Skin of body (tissue), 3 donors: ENCODE measurements at places on chromosomes 12 and 14. TPM values are rescaled to one million over a fixed set of nuclear protein-coding genes. Genes with fewer than 3 reads are reported as not detected.

The MFAP5 gene
- 125 TPM for total RNA-seq

The SAMD15 gene
- total RNA-seq: 0.79 TPM

The TCL1B gene
- not detected for total RNA-seq

The PLEKHG7 gene
- not detected for total RNA-seq

The MIPOL1 gene
- 17.3 TPM for total RNA-seq

The CLIP1 gene
- total RNA-seq: 90.0 TPM

The OVCH1 gene
- total RNA-seq: 0.30 TPM

The ATP5MC2 gene
- total RNA-seq: 115 TPM

The AMIGO2 gene
- total RNA-seq: 7.8 TPM

The RDH11 gene
- 55.8 TPM for total RNA-seq

DNA sequence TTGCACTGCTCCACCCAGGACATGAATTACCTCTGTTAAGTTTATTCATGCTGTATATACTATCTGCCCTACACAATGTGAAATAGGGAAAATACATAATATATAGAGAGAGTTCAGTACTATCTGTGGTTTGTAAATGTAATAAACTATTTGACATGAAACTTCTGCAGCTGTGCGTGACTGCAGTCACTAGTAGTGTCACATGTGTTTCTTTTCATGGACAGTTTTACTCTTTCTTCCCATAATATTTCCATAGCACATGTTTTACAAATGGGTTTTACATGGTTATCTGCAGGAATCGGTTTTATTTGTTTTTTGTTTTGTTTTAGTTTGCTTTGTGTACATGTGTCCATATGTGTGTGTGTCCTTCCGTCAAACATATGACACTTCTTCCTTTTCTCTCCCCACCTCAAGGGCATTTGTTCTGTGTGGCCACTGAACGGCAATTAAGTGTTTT, 1644.1 kb upstream of the FLRT2 start:
- DNase-seq: no peak

DNA sequence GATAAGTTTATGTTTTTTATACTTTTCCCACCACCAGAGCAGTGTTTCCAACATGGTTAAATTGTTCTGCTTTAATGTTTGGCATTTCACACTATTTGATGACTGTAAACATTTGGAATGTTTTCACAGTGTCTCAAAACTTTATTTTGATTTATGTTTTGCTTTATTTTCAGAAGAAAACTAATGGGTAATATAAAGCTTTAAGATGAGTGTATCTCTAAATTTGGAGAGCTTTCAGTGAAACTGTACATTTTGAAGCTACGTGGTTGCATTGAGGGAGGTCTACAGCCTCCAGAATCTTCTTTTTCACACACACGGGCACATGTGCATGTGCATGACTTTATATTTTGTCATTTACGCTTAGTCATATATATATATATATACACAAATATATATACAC, 10.7 kb downstream of the BICD1 start:
- DNase-seq: no peak

DNA sequence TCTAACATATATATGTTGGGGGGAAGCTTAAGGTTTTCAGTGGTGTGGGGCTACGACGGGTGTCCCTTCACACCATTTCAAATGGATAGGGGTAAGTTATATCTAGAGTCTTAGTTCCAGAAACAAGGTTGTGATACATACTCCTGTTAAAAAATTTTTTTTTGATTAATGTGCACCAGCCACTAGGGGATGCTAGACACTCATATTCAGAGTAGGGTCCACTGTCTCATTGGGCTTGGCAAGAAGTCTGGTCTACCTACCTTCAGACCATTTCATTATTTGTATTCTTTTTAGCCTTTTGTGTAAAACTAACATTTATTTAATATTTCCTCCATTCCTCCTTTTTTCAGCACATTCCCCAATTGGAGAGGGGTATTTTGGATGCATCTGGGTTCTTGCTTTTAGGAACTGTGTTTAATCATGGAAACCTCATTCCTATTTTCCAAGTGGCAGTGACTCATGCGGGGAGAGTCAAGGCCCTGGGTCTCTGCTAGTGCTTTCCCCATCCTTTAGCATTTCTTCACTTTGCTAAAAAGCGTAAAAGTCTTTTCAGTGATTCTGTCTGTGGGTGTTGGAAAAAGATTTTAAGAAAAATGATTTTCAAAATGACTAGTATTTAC, 33.4 kb downstream of the ANO4 start:
- DNase-seq: no peak

DNA sequence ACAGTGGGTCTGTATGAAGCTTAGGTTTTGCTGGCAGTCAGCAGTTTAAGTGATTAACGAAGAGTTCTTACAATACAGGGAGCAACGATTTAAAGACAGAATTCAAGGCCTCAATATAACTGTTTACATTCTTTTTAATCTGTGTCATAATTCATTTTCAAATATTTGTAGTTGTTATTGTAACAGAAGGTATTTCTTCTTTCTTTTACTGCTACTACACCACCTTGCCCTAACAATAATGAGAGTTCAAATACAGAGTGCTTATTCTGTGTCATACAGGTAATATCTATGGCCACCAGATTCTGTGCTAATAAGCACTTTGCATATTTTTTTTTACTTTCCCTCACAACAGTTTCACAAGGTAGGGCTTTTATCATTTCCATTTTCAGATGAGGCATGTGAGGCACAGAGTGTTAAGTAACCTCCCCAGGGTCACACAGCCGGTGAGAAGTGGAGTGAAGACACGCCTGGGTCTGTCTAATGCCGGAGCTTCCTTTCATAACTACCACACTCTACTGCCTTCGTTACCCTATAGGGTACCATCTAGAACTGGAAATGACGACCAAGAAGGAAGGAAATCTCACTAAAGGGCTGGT, 81.9 kb downstream of the PELI2 start:
- no peak for DNase-seq

DNA sequence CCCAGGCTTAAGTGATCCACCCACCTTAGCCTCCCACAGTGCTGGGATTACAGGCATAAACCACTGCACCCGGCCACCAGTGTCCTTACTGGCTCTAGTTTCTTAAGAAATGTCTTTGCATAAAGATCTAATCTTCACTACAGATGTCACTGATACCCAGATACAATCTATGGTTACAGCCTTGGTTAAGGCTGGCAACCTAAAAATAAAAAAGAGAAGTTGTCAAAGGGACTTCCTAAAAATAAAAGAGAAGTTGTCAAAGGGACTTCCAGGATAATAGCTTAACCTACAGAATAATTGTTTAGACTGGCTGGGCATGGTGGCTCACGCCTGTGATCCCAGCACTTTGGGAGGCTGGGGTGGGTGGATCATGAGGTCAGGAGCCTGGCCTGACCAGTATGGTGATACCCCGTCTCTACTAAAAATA, 27.6 kb downstream of the ETFBKMT start:
- DNase-seq: no peak

- no peak for DNase-seq
Measured at GRCh38 chr12:99427104-99427503, 220.4 kb upstream of the GARIN6 start.

GRCh38 chr12:121729021-121729420, 16.5 kb downstream of the TMEM120B start:
- no peak for DNase-seq

GRCh38 chr12:85016413-85016812, 19.7 kb downstream of the TSPAN19 start:
- no peak for DNase-seq

DNA sequence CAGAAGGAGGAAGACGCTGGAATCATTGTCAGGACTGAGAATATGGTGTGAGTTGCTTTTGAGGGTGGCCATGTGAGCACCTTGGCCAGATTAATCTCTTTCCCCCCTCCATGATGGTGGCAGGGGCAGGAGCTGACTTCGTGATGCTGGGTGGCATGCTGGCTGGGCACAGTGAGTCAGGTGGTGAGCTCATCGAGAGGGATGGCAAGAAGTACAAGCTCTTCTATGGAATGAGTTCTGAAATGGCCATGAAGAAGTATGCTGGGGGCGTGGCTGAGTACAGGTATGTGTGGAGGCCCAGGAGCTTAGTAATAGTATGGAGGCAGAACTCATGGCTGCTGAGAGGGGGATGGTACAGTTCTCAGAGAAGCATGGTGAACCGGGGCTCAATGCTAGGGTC, 4.3 kb downstream of the TINF2 start:
- DNase-seq: no peak

DNA sequence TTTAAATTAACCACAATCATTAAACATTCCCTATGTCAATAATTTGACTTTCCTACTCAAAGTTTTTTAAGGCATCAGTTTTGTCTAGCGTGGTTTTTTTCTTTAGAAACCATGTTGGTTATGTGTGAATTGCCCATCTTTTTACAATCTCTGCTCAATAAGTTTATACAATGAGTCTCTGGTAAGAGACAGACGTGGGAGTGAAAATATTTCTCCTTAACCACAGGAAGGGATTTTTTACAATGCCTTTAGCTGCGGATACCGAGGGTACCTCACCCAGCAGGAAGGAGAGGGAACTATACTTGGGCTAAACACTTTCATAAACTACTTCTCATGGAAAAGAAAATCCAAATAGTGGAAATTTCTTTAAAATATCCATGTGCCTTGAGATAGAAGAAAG, 191.4 kb upstream of the BCL2L14 start:
- no peak for DNase-seq

DNA sequence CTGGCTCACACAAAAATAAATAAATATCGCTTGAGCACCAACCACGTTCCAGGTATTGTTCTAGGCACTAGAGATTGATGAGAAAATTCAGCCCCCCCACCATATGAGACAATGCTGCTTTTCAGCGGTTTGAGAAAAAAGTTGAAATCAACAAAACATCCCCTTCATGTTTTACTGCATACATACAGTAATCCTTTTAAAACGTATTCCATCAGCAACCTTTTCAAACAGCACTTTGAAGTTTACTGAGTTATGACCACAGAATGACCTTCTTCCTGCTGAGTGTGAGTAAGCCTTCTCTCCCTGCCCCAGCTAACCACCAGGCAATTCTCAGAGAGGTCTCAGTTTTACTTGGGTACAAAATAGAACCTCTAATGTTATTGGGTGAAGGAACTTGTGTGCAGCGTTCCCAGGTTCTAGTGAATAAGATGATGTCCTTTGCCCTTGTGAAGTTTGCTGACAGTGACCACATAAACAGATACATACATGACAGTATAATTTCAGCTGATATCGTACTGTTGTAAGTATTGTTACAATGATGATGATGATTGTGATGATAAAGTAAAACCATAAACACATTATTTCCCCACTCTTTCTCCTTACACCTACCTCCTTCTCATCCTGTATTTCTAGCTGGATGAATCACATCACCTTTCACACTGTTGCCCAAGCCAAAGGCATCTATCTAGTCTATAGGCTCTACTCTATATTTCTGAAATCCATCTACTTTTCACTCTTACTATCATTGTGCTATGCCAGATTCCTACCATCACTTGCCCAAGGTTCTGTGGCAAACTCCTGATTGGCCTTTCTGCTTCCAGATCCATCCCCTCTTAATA, 124.4 kb upstream of the KRR1 start:
- no peak for DNase-seq

DNA sequence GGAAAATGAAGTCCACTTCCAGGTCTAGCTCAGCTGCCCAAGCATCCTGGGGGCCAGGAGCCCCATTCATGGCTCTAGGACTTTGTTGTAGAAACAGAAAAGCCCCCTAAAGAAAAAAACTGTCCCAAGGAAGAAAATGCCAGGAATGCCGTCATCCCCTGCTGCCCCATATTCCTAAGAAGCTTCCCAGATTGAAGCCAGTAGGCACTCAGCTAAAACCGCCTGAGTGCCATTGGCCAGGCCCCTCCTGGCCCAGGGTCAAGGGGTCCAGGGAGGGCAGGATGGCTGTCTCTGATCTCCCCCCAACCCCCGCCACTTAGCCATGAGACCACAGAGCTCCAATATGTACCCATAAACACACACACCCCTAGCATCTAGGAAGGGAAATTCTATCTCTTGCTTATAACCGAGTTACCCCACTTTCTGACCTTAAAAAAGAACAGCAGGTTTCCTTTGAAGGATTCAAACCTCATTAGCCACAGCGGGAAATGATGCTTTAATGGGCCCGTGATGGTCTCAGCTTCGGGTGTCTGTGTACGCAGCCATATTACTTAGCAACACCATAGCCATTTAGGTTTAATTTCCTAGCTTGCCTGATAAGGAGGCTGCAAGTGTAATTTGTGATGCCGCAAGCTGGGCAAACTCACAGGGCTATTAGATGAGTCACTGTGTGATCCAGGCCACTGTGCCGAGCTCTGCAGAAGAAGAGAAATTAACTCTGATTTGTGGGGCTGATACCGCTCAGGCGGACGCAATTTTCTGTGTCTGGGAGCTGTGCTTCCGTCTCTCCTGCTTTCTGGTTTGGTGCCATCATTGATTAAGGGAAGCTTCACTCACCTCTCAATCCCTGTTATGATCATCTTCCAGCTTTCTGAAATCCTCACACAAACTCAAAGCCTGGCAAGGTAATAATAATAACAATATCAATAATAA, 84.2 kb downstream of the GCH1 start:
- DNase-seq: no peak

- DNase-seq: no peak
Measured at GRCh38 chr14:26330982-26331381, 266.9 kb downstream of the NOVA1 start.

DNA sequence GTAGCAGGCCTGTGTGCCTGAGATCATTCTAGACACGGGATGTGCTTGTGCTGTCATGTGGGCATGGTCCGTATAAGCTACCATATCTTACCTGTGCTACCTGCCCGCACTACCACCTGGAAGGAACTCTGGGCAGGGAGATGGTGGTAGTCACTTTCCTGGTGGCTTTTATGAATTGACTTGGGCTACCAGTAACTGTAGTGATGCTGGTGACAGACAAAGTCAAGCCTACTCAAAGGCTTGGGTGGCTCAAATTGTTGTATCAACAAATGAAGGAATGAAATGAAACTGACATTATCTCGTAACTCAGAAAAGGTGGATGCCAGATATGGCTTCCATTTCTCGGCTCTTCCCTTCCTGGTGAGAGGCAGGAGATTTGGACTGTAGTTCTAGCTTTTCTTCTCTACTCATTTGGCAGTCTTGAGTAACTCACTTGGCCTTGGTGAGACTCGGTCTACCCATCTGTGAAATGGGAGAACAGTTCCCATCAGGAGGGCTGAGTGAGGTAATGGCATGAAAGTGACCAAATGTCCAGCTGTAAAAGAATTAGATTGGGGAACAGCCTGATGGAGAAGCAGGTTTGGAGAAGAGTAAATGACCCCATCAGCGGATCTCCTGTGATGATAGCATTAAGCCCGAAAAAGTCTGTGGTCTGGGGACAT, 81.3 kb downstream of the NOS1 start:
- DNase-seq: no peak

- DNase-seq: no peak
Measured at GRCh38 chr12:13442457-13442856, 245.9 kb downstream of the EMP1 start.

- DNase-seq: no peak
Measured at GRCh38 chr14:49898485-49898884, 5.6 kb downstream of the ARF6 start.

DNA sequence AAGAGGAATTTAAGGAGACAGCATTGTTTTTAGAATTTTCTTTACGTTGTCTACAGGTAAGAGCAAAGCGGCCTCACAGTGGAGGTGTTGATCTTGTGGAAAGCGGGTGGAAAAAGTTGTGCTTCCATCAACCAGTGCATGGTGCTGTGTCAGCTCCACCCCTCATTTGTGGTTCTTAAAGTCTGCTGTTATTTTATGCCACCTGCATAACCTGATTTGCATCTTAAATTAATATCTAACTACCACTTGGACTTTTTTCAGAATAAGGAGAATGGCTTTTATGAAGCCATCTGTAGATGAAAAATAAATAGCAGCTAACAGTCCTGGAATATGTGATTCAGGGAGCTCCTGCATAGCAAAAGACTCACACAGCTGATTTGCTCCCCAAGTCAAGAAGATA, 135.1 kb downstream of the SNAPC1 start:
- DNase-seq: no peak
